HS-5 (cell line): ENCODE measurements at places on chromosomes 5 and 9.

DNA sequence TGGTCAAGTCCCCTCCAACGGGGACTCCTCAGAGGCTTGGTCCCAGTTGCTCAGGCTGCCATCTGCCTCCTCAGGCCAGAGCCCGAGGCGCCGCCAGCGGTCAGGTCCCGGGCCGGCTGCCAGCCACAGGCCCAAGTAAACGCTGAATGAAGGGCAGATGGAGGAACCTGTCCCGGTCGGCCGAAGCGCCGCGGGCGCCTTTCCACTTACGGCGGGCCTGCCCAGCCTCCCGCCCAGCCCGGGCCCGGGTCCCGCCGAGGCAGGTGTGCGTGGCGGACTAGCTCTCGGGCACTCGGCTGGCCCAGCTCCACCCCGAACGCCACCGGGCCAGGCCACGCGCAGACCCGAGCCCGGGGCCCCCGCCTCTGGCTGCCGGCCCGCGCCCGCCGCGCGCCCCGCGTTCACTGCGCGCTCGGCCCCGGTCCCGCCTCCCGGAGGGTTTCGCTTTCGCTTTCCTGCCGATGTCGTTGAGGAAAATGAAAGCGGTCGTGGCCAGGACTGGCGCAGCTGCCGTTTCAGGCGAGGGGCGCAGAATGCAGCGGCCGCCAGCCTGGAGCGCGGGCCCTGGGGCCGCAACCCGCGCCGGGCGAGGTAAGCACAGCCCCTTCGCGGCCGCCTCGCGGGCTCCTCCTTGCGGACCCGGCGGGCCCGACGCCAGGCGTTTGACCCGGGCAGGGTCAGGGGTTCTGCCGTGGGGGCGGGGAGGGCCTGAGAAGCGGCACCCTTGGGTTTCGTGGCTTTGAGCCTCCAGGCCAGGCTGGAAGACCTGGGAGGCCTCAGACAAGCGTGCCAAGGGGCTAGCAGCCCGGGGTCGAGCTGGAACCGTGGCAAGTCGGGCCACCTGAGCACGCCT lies 41.2 kb downstream of the SLC22A5 start:
- no peak for DNase-seq

DNA sequence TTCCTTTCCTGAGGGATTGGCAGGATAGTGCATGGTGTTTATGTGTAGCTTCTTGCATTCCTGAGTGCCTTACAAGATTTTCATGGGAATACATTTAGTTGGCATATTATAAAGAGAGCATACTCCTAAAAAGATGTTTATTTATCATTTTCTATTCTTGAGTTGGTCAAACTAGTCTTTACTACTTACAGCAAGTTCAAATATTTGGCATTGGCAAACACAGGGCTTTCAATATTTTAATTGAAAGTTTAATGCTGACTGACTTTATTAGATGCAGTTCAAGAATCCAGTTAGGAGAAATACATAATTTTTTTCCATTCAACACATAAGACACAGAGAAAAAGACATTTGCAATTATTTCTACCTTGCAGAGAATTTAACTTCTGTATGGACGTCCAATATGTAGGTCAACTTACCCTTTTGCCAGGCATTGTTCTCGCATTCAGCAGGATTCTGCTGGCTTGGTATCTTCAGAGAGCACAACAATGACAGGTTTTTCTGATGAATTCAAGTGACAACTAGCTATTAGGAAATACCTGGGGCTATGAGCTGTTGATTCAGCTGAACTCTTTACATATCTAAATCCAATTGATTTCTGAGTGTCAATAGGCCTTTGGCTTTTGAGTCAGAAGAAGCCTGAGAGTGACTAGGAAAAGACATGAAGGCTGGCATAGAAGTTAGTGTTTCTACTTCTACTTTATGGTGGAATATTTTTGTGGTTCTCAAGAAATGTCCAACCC lies 129.6 kb downstream of the LURAP1L start:
- DNase-seq = no peak

GRCh38 chr5:173488144-173488543 lies 128.3 kb downstream of the BOD1 start:
- DNase-seq = no peak

- DNase-seq = no peak
These were observed 273.2 kb downstream of the ENC1 start for GRCh38 chr5:74367241-74367733.

DNA sequence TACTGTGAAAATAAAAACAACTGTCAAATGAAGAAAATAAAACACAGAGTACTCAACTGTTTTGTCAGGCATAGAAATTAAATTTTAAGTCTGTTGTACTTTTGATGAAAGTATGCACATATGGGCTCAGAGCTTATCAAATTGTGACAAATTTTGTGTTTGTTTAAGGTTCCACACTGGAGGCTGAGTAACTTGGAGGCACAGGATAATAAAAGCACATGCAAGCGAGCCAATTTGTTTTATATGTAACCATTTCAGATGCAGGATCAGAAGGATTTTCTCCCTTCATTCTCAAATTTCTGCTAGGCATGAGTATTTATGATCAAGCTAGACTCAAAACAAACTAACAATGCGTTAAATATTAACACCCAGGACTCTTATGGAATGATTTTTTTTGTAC lies 87.8 kb downstream of the JAKMIP2 start:
- DNase-seq = no peak

DNA sequence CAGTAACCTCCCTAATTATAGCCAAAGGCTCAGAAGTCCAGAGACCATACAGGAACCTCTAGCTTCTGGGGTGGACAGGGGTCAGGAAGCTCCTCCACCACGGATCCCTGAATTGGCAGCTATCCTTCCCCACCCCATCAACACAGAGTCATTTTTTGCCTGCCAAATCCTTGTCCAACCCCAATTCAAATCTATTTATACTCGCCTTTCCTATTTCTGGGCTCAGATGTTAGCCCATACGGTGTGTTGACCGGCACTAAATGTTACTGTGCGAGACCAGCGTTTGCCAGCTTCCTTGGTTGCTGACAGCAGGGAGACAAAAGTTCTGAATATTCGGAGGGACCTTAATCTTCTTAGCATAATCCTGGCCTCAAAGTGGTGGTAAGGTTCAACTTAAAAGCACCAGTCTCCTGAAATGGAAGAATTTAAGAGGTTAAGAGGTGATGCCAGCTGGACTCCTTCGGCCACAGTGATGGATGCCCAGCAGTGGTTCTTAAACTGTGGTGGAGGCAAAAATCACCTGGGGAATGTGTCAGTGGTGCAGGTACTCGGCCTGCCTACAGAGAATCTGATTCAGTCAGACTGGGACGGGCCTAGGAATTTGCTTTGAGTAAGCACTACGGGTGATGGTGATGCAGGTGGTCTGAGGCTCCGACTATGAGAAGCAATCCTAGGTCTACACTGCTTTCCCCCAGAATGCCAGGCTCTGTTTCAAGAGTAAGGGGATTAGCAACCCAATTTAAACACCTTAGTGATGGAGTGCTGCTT lies 204.8 kb upstream of the MEF2C start:
- DNase-seq = no peak

- DNase-seq = no peak
These were observed 4.4 kb upstream of the CEP72 start for GRCh38 chr5:607541-608428.

DNA sequence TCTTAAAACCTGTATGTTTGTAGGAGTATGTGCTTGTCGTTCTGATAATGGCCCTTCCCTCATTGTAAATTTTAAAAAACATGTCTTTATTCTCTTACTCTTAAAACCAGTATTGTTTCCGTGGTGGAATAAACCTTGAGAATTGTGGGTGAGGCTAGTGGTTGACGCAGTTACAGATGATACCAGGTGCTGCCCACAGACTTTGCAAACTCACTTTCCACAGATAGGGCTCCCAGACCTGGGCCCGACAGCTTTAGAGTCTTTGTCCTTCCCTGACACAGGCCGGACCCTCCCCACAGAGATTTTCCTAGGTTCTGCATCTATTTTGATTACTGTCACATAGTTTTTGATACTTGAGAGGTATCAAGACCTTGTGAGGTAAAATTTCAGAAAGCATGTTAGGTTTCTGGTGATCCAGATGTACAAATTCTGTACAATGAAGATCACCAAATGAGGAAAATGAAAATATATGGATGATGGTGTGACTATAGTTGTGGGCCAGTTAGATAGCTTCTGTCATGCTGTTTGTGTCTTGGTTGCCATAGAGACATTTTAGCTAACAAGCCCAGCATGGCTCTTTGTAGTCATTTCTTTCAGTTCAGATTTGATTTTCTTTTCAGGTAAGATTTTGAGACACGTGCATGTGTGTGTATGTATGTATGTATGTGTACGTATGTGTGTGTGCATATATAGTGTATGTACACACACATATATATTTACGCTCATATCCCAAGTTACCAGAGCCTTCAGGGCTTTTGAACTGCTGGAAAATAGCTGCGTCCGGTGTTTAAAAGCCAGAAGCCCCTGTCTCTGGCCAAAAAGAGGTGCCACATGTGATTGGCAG lies 33.8 kb downstream of the DMRT1 start:
- no peak for DNase-seq

DNA sequence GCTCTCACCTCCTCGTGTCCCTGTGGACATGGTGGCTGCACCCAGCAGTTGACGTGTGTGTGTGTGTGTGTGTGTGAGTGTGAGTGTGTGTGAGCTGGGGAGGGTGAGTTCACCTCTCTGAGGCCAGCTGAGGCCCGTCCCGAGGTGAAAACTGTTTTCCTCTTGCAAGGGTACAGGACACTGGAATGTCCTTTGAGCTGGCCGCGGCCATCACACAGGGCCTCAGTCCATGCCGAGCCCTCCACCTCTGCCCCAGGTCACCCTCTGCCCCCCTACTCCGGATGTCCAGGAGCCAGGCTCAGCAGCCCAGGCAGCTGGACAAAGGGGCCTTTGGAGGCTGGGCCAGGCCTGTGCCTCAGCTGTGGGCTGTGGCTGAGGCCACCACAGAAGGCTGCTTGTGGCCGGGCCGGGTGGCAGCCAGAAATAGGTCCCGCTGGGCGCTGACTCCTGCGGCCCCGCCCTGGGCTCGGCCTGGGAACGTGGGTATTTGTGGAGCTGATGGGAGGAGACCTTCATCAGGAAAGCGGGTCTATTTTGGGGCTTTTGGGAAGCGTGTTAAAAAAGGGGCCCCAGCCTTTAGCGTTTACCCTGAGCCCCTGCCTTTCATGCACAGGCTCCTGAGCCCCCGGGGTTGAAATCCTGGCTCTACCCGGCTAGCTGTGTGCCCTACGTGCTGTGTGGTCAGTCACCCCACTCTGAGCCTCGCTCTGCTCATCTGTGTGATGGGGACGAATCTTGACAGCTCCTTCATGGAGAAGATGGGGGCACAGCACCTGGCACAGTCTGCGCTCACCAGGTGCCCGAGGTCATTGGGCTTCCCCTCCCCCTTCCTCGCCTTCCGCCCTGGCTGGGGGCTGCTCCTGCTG lies 75.1 kb upstream of the IER5L start:
- no peak for DNase-seq

GRCh38 chr5:175363300-175363699 lies 80.7 kb downstream of the DRD1 start:
- DNase-seq = no peak

GRCh38 chr9:33125871-33126823 lies 41.0 kb downstream of the B4GALT1 start:
- no peak for DNase-seq
